ENCODE measurements at places on chromosomes 4 and X.

GRCh38 chr4:138229160-138229559 lies 13.0 kb downstream of the SLC7A11 start:
- DNase-seq, result no peak

GRCh38 chr4:16250661-16251365 lies 24.5 kb upstream of the TAPT1 start:
- no peak for DNase-seq

DNA sequence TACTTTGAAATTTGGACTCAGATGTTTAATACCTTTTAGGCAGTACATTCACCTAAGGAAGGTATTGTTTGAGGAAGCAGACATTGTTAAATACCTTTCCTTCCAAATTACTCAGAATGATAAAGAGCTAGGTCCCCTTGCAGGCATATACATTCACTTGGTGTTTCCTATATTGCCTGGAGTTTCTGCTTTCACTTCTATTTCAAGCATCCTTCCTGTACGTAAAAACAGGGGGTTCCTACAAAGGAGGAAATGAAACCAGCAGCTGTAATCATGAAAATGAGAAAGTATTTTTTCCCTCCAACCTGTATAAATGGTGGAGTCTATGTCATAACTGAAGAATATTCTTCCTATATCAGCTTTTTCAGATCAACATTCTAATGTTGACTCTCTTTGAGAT lies 90.4 kb upstream of the RASGEF1B start:
- DNase-seq, result peak; percentile 51

DNA sequence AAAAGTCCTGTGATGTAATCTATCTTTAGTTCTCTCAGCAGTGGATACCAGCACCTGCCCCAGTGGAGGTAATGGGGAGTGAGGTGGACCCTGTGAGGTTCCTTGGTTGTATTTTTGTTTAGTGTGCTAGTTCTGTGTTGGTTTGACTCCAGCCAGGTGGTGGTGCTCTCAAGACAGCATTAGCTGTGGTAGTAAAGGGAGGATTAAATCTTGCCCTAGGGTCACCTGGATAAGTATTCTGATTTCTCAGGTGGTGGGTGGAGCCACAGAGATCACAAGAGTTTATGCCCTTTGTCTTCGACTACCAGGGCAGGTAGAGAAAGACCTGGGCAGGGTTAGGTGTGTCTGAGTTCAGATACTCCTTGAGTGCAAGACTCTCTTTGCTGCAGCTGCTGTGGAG lies 176.3 kb upstream of the EDA2R start:
- DNase-seq, result no peak

- no peak for DNase-seq
Measured at GRCh38 chr4:79016878-79017277, 77.6 kb upstream of the PAQR3 start.

GRCh38 chr4:125244848-125245450 lies 69.8 kb upstream of the FAT4 start:
- no peak for DNase-seq

GRCh38 chrX:48613502-48614160 lies 16.3 kb downstream of the WDR13 start:
- no peak for DNase-seq

GRCh38 chr4:41418444-41418843 lies 119.5 kb upstream of the LIMCH1 start:
- DNase-seq, result no peak

GRCh38 chrX:129718676-129719075 lies 20.1 kb upstream of the XPNPEP2 start:
- no peak for DNase-seq

DNA sequence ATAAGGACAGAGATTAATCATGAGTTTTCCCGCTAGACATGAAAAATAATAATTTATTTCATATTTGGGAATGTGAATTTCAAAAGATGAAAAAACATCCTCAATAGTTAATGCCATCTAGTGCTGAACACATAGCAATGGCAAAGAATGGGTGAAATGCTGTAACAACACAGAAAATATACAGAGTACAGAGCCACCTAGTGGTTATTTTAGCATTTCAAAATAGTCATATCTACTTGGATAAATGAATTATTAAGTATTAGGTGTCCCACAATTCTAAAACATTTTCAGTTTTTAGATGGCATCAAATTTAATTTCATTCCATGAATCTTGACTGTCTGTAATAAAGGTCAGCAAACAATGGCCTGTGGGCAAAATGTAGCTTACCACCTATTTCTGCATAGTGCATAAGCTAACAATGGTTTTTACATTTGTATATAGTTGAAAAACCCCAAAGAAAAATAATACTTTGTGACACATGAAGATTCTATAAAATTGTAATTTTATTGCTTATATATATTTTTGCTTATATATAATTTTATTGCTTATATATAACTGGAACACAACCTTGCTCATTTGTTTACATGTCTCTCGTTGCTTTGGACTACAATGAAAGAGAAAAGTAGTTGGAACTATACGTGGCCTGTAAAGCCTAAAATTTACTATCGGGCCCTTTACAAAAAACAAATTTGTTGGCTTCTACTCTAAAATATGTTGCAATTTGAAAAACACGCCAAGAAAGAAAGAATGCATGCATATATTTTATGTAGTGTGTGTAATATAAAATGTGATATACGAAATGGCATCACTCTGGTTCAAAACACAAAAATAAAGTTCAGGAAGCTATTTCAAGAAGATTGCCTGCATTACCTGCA lies 99.1 kb upstream of the FAM47C start:
- DNase-seq, result no peak

GRCh38 chr4:10289538-10289906 lies 167.7 kb downstream of the ZNF518B start:
- DNase-seq, result no peak

- DNase-seq, result no peak
Measured at GRCh38 chr4:132587626-132588025, 561.5 kb upstream of the PCDH10 start.

GRCh38 chrX:40207626-40208025 lies 109.9 kb upstream of the BCOR start:
- no peak for DNase-seq

DNA sequence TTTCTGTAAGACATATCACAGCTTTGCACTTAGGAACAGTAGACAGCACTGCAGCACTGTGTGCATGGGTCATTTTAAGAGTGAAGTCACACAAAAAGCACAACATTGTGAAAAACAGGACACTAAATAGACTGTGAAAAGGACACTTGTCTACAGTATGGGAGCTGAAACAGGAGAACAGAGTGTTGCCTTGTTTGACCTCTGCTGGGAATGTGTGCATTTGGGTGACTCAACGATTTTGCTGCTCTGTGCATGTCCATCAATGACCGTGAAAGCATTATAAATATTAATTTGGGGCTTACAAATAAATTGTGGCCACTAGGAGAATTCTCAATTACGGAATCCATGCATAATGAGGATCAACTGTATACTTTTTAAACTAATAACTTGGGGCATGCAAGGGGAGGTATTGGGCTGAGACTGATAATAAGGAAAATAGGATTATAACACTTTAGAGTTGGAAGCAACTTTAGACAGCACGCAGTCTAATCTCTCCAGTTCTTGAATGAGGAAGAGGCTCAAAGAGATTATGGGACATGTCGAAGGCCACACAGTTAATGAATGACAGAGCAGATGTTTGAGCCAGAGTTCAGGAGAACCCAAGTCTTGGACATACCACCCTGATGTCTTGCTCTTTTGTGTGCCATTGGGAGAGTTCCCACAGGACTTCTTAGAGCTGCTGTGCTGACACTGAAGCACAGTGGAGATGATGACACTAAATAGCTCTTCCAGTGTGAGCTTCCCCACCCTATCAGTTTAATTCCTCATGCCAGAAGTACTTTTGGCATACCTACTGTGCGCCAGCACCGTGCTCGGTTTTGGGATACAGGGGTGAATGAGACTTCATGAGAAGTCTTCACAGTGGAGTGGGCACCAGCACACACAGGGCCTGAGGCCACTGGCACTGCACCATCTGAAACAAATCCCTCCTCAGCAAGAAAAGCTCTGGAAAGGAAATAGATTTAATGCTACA lies 79.3 kb downstream of the FRAS1 start:
- DNase-seq, result no peak

DNA sequence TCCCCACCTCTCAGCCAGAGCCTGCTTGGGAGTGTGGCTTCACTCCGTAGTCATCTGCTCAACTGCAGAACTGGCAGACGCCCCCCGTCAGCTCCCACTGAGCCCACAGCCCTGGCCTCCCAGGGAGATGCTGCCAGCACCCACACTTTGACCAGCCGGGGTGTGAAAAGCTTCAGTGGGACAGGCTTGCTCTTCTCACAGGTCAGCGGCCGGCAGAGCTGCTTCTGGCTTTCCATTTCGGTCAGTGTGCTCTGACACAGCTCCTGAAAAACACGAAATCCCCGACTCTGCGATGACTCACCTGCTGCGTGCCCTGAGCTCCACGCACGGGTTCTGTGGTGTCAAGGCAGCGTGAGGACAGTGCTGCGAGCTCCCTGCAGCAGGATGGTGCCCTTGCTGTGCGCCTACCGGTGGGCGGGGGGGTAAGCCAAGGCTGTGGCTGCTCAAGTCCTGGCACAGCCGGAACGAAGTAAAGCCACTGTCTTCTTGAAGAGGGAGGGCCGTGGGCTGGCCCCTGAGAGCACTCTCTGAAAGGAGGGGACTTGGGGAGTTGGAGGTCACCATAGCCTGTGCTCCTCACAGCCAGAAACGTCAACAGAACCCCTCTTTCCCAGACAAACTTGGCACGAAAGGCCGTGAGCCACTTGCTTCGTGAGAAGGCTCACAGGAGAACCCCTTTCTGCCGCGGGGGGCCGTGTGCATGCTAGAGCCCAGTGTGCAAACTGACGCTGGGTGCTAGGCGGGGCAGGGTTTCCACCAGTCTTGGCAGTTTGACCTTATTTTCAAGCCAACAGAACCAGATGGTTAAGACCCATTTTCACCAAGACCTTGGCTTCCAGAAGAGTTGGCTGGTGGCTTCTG lies 23.6 kb downstream of the NOP14 start:
- DNase-seq, result no peak

- no peak for DNase-seq
Measured at GRCh38 chr4:53548662-53549061, 42.6 kb downstream of the LNX1 start.

DNA sequence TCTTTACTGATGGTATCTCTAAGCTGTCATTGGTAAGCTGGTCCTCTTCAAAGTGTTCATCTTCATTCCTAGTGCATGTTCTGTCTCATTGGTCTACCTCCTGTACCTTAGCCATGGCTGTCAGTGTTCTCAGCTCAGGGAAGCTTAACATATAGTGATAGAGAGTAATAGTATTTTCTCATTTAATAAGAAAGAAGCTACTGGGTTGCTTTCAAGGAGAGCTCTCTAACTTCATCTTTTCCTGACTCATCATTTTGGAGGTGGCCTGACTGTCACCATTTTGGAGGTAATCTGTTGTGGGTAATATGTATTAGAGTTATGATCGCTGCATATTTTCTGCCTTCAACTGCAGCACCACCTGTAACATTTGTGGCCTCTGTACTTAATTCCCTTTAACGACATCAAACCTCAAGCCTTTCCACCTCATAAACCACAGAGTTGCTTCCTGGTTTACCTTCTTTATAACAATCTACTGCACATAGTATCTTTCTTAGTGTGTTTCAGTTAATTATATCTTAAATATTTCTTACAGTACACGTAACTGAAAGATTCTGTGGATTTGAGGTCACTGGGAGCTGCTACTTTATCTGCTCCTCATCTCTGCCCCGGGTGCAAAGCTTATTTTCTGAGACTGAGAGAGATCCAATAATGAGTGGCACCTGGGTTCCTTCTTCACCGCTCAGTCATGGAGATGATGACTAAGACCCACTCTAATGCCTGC lies 474.0 kb upstream of the TECRL start:
- no peak for DNase-seq

DNA sequence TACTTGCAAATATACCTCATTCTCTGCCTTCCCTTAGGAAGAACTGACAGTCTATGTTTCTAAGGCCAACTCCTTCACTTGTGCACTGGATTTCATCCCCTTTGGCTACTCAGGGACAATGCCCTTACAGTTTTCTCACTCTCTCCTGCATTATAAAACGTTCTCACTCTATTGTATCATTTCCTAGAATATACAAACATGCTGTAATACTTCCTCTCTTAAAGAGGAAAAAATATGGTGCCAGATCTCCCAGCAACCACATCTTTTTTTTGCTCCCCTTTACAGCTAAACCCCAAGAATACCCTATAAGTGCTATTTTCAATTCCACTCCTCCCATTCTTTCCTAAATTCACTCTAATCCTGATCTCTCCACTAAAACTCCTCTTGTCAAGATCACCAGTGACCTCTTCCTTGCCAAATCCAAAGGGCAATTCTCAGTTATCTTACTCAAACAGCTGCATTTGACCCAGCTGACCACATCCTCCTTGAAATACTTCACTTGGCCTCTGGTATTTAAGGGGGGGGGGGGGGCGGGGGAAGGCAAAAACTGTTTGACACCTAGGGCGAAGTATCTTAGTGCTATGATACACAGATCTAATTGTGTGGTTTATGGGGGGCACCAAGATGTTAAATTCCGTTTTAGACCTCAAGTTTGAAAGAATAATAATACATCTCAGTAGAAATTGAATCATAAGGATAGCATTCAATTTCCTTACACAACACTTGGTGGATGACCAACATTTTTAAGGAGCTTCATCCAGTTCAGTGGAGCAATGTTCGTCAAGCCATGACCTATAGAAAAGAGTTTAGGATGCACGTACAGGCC lies 1.6 kb downstream of the RCHY1 start:
- no peak for DNase-seq

- no peak for DNase-seq
Measured at GRCh38 chrX:80537096-80537495, 116.8 kb downstream of the TENT5D start.

- no peak for DNase-seq
Measured at GRCh38 chr4:122163767-122164166, 11.6 kb downstream of the BLTP1 start.

DNA sequence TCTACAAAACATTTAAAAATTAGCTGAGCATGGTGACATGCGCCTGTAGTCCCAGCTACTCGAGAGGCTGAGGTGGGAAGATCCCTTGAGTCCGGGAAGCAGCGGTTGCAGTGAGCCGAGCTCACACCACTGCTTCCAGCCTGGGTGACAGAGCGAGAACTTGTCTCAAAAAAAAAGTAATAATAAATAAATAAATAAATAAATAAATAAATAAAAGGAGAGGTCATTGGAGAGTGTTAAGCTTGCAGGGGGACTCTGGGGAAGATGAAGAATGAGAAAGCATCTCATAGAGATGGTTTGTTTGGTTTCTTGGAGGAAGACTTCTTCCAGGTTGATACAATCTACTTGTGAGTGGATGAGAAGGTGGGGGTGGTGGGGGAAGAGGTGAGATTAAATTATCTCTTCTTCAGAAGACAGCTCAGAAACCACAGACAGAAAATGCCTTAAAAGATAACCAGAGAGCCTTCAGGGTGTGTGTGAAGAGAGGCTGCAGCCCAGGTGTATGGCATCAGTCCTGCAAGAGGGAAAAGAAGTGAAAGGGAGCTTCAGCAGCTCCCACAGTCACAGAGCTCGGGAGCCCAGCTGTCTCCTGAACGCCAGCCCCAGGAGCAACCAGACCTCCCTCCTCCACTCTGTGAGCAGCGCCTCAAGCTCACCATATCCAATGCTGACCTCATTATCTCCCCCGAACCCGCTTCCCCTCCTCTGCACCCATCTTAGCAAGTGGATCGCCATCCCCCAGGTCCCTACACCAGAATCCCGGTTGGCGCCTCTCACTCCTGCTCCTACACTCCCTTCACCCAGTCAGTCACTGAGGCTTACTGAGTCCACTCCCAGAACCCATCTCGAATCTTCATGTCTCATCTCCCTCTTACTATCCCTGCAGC lies 48.2 kb downstream of the RBM47 start:
- DNase-seq, result no peak

All from SIG-M5 (cell line).